ENCODE measurements at places on chromosomes 6 and 20. TPM values are rescaled to one million over a fixed set of nuclear protein-coding genes. Genes with fewer than 3 reads are reported as not detected.

POU5F1 gene
- not detected for total RNA-seq

GRCh38 chr6:153553627-153554026 is 422.5 kb upstream of the RGS17 start:
- peak; percentile 4 for DNase-seq

DNA sequence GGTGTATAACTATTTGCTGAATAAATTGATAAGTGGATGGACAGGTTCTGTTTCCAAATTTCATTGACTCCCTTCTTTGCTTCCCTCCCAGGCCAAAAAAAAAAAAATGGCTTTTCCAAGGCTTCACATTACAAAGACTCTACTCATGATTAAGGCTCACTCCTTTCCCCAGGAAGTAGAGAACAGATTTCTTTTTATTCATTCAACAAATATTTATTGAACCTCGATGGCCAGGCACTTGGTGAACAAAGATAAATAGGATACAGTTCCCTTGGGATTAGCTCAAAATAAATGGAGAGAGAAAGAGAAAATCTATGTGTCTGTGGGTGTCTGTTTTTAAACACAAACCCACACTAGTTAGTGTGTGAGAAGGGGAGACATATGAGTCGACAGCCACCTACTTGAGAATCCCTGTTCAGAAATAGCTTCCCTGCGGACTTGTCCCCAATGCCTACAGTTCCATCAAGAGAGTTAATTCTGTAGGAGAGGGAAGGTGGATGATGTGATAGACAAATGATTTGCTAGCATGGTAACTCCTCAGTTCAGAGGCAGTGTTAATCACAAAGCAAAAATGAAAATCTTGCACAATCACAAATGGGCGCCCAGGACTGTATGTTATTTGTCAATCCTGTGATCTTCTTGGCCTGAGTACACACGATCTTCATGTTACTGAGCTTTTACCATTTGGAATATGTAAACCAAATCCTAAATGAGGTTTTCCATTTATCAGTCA is 20.3 kb downstream of the TRAF3IP2 start:
- no peak for DNase-seq

TP53TG5 gene
- not detected for total RNA-seq

NKX2-4 gene
- not detected for total RNA-seq

DNA sequence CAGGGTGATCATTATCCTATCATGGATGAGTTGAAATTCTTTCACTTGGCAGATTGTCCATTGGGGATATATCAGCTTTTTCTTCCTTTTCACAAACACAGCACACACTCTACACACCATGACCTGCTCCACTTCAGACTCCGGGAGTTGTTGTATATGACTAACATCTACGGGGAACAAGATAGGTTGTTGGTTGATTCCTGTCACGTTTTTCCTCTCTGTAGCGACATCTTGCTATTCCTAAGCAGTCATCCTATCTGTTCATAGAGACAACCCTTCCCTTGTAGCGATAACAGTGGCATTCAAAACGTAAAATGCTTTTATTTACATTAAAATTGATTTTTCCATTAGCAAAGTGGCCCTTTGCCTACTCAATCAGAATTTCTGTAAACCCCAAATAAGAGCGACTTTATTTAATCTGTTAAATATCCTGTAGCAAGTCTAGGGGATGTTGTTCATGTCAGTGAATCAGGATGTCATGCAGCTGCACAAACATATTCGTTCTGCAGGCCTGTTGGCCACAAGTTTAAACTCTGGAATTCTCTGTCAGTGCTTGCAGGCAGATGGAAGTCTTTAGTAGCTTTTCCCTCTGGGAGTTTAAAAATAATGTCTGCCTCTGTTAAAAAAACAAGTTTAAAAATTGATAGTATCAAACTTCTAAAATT is 23.1 kb downstream of the PHACTR2 start:
- no peak for DNase-seq

GRCh38 chr6:5287205-5287965 is 26.1 kb downstream of the FARS2 start:
- no peak for DNase-seq

DNA sequence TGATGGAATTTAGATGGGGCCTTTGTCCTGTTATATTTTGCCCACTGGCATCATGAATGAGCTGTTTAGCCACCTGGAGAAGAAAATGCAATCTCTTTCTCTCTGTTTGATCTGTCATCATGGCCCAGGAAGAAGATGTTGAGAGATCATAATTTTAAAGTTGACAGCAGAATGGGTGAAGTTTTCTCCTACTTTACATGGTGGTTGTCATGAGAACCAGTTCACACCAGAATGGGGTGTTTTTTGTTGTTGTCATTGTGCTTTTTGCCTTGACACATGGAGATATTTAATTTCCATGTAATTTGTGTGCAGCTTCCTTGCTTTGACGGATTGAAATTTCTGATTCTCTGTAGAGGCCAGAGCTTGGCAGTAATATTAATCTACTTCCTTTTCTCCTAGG is 122.5 kb downstream of the FARS2 start:
- DNase-seq: no peak

DNA sequence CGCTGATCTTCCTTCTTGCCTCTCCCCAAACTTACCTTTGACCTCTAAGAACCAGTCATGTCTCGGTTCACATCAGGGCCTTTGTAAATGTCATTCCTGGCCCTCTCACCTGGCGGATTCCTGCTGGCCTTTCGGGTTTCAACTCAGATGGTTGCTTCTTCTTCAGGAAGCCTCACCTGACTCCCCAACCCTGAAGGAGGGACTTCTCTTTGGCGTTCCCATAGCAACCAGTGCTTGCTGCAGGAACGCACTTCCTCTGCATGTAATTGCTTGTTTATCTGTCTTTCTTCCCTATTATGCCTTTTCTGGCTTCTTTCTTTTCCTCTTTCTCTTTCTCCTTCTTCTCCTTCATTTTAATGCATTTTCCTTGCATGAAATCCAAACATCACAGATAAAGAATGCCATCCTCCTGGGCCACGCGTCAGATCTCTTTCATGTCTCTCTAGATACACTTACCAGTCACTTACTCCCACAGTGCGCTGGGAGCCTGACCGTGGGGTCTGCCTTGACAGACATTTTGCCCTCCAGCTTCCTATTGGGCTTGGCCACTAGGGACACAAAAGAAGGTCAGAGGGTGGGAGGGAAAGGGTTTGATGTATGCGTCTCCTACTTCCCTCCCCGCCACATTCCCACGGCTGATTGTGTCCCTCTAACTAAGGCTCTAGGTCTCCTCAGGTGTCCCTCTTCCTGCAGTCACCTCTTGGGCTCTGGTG is 295.7 kb upstream of the TSHZ2 start:
- DNase-seq: no peak

- DNase-seq: no peak
These were observed 18.9 kb downstream of the KLHL31 start for GRCh38 chr6:53646606-53647005.

Data from G401 (cell line).